ENCODE measurements at places on chromosomes 5 and 9.

- DNase-seq, result no peak
Measured at GRCh38 chr5:264338-264737, 7.1 kb upstream of the PDCD6 start.

- DNase-seq, result no peak
Measured at GRCh38 chr5:61333321-61333953, 1.4 kb downstream of the ZSWIM6 start.

DNA sequence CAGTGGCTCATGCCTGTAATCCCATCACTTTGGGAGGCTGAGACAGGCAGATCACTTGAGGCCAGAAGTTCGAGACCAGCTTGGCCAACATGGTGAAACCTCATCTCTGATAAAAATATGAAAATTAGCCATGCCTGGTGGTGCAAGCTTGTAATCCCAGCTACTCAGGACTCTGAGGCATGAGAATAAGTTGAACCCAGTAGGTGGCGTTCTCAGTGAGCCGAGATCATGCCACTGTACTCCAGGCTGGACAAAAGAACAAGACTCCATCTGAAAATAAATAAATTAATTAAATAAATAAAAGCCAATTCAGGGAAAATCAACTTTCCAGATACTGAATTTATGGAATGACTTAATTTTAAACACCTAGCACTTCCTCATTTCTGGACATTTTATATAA, 1722.1 kb downstream of the MAT2B start:
- no peak for DNase-seq

DNA sequence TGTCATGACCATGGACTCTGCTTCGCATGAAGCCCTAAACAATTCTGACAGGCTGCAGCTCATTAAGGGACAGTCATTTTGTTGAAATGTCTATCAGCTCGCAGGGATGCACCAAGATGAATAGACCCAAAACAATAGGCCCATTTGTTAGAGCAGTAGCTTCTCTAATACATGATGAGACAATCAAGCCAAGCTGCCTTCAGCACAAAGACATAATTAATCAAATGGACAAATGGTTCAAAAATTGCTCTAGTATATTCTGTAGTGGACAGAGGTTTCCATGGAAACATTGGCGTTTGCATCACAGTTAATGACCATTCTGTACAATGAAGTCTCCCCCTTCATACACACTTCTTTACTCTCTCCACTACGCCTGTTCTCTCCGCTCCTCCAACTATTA, 274.6 kb downstream of the ANXA1 start:
- peak; percentile 74 for DNase-seq

- no peak for DNase-seq
Measured at GRCh38 chr5:105158526-105158925, 1595.9 kb upstream of the NUDT12 start.

- no peak for DNase-seq
Measured at GRCh38 chr5:154683101-154683880, 71.9 kb upstream of the LARP1 start.

- no peak for DNase-seq
Measured at GRCh38 chr9:92402360-92402759, 2.0 kb downstream of the OGN start.

DNA sequence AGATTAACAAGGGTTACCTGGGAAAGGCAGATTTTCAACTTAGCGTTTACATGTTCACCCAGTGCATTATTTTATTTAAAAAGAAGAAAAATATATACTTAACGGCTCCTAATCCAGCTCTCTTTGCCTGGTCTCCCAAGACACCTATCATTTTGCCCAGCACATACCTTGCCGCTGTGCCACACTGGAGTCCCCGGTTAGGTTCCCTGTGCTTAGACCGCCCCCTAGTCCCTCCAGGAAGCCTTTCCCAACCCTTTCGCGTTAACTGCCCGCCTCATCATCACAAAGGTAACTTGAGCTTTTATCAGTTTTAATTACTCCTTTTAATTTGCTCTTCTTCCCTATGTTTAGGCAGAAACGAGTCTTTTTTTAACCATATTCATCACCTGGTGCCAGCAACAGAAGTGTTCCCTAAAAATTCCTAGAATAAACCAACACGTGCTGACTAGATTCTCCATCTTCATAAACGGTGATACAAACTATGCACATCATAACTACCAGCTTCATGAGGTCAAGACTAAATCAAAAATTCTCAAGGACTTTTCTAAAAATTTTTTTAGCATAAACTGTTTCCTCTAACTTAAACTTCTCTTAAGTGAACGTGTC, 19.7 kb downstream of the DNAJA1 start:
- DNase-seq, result no peak

- no peak for DNase-seq
Measured at GRCh38 chr9:95506428-95506677, 10.4 kb downstream of the PTCH1 start.

DNA sequence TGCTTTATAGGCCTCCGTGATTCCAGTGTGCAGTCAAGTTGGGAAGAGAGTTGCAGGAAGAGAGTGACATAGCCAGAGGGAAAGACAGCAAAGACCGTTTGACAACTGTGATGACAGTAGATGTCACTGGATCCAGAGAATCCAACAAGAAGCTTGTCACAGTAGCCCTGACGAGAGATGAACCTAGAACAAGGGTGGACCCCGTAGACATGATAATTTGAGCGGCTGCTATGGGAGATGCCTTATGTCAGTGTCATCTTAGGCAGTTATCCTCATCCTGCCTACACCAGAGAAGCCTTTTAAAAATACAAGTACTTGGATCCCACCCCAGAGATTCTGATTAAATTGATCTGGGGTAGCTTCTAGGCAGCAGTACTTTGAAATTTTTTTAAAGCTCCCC, 125.4 kb downstream of the AOPEP start:
- DNase-seq, result no peak

DNA sequence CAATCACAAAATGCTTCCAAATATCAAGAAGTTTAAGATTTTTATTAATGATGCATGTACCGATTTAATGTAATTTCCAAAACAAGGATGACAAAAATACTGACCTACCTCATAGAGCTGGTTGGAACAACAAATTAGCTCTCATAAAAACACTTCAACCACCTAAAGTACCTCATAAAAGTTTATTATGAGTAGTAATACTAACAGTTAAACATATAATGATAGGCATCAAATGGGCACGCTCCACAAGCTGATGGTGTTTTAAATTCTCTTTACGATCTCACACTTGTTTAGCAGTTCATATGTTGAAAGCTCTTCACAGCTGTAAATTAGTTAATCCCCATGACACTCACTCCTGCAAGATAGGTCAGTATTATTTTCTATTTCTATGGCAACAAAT, 150.0 kb upstream of the KIF2A start:
- DNase-seq, result no peak

DNA sequence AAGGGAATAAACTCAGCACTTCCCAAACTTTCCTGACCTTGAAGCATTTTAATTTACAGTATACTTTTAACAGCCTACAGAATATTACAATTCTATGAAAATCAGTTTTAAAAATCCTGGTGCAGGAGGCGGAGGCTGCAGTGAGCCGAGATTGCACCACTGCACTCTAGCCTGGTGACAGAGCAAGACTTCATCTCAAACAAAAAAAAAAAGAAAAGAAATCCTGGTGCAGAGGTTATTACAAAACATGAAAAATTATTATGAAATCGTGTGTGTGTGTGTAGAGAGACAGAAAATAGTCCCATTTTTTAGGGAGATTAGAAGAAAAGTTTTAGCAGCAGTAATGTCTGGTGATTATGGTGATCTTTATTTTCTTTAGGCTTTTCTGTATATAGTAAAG, 26.9 kb downstream of the GOLPH3 start:
- DNase-seq, result no peak

GRCh38 chr5:110840347-110840960, 101.6 kb downstream of the SLC25A46 start:
- no peak for DNase-seq

DNA sequence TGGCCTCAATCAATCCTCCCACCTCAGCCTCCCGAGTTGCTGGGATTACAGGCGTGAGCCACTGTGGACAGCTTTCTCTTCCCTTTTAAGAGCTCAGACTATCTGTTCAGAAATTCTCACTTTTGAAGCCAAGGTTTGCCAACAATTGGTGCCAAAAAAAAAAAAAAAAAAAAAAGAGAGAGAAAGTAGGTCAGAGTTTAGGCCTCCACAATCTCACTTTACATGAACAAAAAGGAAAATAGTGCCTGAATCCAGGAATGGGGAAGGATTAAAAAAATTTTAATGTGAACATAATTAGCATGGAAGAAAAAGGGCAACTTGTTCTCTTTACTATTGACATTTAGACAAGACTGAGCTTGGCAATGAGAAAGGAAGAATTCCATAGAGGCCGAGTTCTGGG, 94.1 kb downstream of the NSG2 start:
- DNase-seq, result no peak

DNA sequence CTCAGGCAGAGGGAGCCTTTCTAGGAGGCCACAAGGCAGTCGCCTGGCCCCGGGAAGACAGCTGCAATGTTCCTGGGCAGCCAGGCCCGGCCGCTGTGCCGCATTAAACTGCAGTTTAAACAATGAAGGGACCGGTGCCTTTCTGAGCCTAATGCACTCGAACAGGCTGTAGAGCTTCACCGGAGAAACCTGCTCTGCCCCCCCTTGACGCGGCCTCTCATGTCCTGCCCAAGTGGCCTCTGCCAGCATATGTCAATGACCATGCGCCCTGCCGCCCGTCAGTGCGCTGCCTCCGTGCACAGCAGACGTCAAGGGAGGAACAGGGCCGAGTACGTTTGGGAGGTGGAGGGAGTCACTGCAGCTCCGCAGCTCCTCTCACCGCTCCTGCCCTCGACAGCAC, 38.4 kb upstream of the BARHL1 start:
- no peak for DNase-seq

DNA sequence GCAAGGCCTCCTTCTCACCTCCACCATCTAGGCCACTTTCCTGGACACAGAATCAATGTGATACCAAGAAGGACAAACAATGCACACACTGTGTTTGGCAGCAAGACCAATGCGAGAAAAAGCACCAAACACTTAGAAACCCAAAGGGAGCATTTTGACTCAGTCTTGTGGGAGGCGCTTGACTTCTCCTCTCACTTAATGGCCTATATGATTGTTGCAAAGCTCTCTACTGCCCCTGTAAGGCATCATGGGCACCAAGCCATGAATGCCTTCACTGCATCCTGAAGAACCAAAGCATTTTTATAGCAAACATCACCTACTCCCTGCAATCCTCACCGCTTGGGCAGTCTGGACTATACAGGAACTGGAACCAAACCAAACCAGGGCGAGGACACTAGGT, 57.5 kb downstream of the CDH6 start:
- no peak for DNase-seq

DNA sequence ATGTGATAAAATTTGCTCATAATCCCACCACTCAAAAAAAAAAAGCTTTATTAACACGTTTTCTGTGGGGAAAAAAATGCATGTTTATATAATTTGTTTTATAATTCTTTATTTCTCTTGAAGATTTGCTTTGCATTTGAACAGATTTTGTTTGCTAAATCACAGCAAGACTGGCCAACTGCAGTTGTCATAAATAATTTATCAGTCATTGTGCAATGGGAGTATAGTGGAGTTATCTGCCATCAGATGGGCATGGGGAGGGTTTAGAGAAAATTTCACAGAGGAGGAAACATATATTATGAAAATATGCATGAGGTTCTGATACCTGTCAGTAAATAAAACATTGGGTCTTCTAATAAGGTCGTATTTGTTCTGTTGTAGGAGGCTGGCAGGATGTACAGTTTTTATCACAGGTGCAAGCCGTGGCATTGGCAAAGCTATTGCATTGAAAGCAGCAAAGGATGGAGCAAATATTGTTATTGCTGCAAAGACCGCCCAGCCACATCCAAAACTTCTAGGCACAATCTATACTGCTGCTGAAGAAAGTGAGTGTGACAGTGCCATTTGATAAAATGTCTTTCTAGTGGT, 23.8 kb downstream of the HSDL2 start:
- DNase-seq, result no peak

Data from NCI-H1417 treated with DMSO at 0.1 percent for 48 hours (cell line).